ENCODE measurements at places on chromosomes 3 and 15.

DNA sequence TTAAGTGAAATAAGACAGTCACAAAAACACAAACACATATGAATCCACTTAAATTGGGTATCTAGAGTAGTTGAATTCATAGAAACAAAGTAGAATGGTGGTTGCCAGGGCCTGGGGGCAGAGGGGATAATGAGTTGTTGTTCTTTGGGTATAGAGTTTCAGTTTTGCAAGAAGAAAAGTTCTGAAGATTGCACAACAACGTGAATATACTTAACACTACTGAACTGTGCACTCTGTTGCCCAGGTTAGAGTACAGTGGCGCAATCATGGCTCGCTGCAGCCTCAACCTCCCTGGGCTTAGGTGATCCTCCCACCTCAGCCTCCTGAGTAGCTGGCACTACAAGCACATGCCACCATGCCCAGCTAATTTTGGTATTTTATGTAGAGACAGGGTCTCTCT, 14.9 kb downstream of the GRAMD2A start:
- peaks cover 14% of the 10 kb centered on the region for H3K27me3 ChIP-seq
- no peak overlapping the region for H3K4me3 ChIP-seq
- no peaks in the 10 kb centered on the region for H3K36me3 ChIP-seq
- no peaks in the 10 kb centered on the region for H3K4me1 ChIP-seq

- no peaks in the 10 kb centered on the region for H3K36me3 ChIP-seq
- no peak overlapping the region for H3K27ac ChIP-seq
- H3K4me1 ChIP-seq = no peaks in the 10 kb centered on the region
- no peak for DNase-seq
- H3K4me3 ChIP-seq = no peak overlapping the region
- H3K27me3 ChIP-seq = no peaks in the 10 kb centered on the region
Measured at GRCh38 chr3:161430307-161430706, 59.0 kb upstream of the SPTSSB start.

DNA sequence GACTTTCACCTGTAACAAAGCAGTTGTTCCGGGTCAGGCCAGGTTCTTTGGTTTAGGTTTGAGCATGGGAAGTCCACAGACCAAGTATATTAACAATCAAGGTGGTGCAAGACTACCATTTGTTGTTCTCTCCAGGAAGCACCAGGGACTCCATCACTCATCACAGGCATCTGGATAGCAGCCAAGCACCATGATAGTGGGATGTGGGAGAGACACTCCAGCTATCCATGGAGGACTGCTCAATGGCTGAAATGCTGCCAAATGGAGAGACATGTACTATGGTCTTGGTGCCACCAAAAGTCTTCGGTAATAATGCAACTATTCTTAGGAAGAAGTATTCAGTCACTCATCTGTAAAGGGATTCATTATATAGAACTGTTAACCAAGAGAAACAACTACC, 143.0 kb downstream of the TNIK start:
- H3K4me3 ChIP-seq = no peak overlapping the region
- no peaks in the 10 kb centered on the region for H3K27me3 ChIP-seq
- H3K4me1 ChIP-seq = no peaks in the 10 kb centered on the region
- no peak for DNase-seq

- H3K27ac ChIP-seq = no peak overlapping the region
- no peaks in the 10 kb centered on the region for H3K36me3 ChIP-seq
- peaks cover 11% of the 10 kb centered on the region for H3K27me3 ChIP-seq
- H3K4me3 ChIP-seq = peak overlapping the region; percentile 59
Measured at GRCh38 chr3:12967606-12968351, 105.5 kb downstream of the IQSEC1 start.

DNA sequence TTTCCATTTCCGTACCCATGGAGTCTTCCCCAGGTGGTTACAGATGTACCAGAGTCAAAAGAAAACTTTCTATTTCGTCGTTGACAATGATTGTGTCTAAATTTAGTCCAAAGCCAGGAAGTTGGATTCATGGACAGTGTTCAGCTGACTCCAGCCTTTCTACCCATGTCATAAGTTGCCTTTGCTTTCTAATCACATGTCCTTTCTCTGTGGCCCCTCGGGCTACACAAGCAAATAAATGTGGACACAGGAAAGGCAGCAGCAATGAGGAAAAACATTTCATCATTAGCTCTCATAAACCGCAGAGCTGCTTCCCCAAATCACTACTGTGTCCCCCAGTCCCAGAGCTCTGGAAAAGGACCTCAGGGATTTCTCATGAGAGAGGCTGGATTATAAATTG, 82.0 kb downstream of the USF3 start:
- no peak overlapping the region for H3K27ac ChIP-seq
- H3K4me3 ChIP-seq = no peak overlapping the region
- H3K4me1 ChIP-seq = no peaks in the 10 kb centered on the region
- DNase-seq = no peak

- no peaks in the 10 kb centered on the region for H3K36me3 ChIP-seq
- no peaks in the 10 kb centered on the region for H3K27me3 ChIP-seq
- no peak for DNase-seq
- H3K4me3 ChIP-seq = no peak overlapping the region
Measured at GRCh38 chr3:172079326-172079976, 40.1 kb downstream of the FNDC3B start.

GRCh38 chr15:78347586-78348543, 7.7 kb downstream of the CRABP1 start:
- H3K4me3 ChIP-seq = no peak overlapping the region
- H3K27me3 ChIP-seq = peaks cover 27% of the 10 kb centered on the region

DNA sequence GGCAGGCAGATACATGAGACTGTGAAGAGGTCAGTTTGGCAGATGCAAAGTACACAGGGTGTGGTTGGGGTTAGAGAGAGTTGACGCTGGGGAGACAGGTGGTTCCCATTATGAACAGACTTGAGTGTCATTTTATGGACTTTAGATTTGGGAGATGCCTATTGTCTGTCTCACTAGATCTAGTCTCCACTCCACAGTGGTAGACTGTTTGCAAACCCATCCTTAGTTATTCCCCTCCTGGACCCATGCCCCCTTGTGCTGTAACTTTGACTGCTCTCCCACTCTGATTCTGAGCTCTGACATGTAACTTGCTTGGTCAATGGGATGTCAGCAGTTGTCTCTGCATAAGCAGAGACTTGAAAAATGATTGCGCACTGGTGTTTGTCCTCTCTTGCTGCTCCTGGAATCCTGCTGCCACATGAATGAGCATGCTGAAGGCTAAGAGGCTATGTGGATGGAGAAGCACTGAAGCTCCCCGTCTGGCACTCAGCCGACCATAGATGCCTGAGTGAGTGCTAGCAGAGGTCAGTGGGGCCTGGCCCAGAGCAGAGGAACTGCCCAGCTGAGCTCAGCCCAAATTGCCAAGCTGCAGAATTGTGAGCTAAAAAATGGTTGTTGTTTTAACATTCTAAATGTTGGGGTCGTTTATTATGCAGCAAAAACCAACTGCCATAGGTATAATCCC, 88.2 kb downstream of the FAM43A start:
- peaks cover 4% of the 10 kb centered on the region for H3K4me1 ChIP-seq
- no peaks in the 10 kb centered on the region for H3K27me3 ChIP-seq
- H3K27ac ChIP-seq = no peak overlapping the region
- no peak for DNase-seq

DNA sequence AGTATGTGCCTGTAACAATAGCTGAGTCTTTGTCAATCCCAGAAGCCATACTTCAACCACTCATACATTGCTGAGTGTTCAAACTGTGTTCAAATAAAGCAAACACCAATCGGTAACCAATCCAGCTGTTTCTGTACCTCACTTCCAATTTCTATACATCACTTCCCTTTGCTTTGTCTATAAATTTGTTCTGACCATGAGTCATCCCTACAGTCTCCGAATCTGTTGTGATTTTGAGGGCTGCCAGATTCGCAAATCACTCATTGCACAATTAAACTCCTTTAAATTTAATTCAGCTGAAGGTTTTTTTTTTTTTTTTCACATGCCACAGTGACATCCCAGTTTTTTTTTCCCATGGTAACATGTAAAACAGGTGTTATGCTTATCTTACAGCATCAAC, 870.3 kb downstream of the NAALADL2 start:
- no peak overlapping the region for H3K4me3 ChIP-seq
- DNase-seq = no peak
- H3K27me3 ChIP-seq = no peaks in the 10 kb centered on the region
- no peaks in the 10 kb centered on the region for H3K4me1 ChIP-seq

DNA sequence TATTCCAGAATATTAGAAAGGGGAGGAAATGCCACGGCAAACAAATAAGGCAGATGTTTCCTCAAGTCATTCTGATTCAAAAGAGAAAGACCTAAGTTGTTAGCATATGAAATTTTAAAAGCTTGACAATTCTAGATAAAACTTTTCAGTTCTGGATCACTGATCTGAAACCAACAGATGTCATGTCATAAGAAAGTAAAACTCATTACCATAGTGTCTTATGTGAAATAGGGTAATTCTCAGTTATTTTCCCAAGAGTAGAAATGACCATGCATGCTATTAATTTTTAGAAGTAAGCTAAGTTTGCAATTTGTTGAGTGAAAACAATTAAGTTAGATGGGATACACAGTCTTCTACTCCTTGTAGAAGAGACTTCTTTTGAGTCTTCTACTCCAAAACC, 630.3 kb downstream of the NAALADL2 start:
- no peaks in the 10 kb centered on the region for H3K4me1 ChIP-seq
- no peaks in the 10 kb centered on the region for H3K36me3 ChIP-seq
- H3K27me3 ChIP-seq = no peaks in the 10 kb centered on the region
- H3K4me3 ChIP-seq = no peak overlapping the region
- DNase-seq = no peak

DNA sequence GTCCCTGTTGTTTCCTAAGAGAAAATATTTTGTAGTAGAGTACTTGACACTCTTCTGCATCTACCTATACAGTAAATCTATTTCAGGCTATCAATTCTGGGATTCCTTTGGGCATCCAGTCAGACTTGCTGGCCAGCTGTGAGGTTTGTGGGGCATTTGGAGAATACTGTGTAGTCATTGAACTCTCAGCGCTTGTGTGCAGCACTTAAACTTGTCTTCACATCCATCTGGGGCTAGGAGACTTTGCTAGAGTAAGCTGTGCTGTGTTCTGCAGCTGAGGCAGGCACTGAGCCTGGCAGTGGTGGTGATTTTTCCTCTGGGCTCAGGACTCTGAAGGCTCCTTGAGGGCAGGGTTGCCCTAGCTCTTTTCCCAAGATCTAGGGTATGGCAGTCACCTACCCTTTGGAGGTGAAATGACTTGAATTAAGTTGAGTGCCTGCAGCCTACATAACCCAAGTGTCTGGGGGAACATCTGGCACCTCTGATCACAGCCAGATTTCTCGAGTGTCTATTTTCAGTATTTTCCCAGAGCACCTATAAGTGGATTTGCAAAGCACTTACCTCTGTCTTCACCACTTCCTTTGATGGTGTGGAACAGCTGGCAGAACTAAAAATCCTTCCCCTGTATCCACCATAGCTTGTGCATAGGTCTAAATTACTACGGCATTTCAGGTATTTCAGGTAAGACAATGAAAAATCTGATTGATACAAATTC, 19.3 kb downstream of the CLSTN2 start:
- DNase-seq = no peak
- no peaks in the 10 kb centered on the region for H3K27me3 ChIP-seq
- H3K4me3 ChIP-seq = no peak overlapping the region
- H3K36me3 ChIP-seq = no peaks in the 10 kb centered on the region
- H3K27ac ChIP-seq = no peak overlapping the region

DNA sequence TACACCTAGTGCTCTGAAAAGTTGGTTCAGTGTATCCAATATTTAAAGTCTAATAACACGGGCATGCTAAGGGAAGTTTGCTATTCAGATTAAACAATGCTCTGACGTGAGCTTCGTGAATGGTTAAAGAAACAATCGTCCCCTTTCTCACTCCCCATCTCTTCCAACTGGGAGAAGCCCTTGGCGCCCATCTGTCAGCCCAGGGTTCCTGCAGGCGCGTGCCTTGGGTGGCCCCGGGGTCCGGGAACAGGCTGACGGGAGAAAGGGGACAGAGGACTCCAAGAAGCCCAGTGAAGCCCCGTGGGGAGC, 413 bp downstream of the SEC22C start:
- peak overlapping the region; percentile 64 for H3K27ac ChIP-seq
- peaks cover 7% of the 10 kb centered on the region for H3K4me1 ChIP-seq
- H3K4me3 ChIP-seq = peak overlapping the region; percentile 68
- no peak for DNase-seq

GRCh38 chr3:69214241-69214640, 91.8 kb upstream of the LMOD3 start:
- no peak for DNase-seq
- H3K4me1 ChIP-seq = no peaks in the 10 kb centered on the region
- peaks cover 21% of the 10 kb centered on the region for H3K36me3 ChIP-seq
- H3K4me3 ChIP-seq = no peak overlapping the region
